Globus pallidus (tissue), 1 donor: ENCODE measurements at places on chromosomes 4 and X.

- no peak for DNase-seq
Measured at GRCh38 chr4:140255927-140256326, 101.9 kb upstream of the MAML3 start.

- DNase-seq: no peak
Measured at GRCh38 chrX:129737916-129738315, 863 bp upstream of the XPNPEP2 start.

GRCh38 chrX:24333371-24333770 is 19.5 kb upstream of the SUPT20HL2 start:
- no peak for DNase-seq

- DNase-seq: no peak
Measured at GRCh38 chr4:181524499-181524898, 718.7 kb upstream of the TENM3 start.

- no peak for DNase-seq
Measured at GRCh38 chrX:136163689-136164088, 16.4 kb downstream of the FHL1 start.
